ENCODE measurements at places on chromosomes 6 and 20.

DNA sequence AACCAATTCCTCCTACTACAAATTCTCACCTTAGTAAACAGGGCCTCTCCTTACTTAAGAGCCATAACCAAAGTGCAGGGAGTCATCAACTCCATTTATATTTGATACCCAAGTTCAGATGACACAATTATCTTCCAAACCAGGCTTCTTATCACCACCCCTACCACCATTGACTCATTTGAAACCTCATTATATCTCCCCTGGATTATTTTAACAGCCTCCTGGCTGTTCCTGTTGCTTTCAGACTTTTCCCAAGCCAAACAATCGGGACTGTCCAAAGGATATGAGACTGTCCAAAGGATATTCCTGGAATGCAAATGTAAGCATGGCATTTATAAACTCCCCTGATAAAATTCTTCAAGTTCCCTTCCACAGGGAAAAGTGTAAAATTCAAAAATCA lies 394.3 kb downstream of the MAFB start:
- DNase-seq, result no peak

DNA sequence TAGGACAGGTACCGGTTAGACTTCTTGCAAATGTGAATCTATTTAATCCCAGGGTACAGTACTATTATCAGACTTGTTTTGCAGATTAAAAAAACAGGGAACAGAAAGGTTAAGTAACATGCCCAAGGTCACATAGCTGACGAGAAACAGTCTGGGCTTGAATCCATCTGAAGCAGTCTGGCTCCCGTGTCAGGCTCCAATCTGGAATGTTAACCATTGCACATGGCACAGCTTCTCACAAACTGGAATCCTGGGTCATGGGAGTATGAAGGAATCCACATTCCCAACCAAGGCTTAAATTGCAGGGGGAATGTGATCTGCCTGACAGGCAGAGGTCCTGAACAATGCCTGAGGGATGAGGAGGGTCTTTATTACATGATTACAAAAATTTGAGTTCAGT lies 187.5 kb upstream of the SPTLC3 start:
- DNase-seq, result no peak

GRCh38 chr6:102390541-102390940 lies 997.0 kb downstream of the GRIK2 start:
- DNase-seq, result no peak

DNA sequence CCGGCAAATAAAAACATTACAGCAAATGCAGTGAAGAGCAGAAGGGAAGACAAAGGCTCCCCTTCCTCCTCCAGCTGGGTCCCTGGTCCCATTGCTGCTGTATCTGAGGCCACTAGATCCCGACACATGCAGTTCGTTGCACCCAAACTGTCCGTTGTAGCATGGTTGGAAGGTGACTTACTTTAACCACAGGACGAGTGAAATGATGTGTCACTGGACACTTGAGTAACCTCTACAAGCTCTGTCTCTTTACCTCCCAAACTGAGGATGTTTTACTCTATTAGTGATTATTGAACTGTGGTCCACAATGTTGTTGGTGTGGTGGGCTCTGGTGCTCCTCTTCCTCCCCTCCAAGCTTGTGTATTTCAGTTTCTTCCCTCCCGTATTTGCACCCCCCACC lies 46.2 kb upstream of the ARMH2 start:
- DNase-seq, result no peak

DNA sequence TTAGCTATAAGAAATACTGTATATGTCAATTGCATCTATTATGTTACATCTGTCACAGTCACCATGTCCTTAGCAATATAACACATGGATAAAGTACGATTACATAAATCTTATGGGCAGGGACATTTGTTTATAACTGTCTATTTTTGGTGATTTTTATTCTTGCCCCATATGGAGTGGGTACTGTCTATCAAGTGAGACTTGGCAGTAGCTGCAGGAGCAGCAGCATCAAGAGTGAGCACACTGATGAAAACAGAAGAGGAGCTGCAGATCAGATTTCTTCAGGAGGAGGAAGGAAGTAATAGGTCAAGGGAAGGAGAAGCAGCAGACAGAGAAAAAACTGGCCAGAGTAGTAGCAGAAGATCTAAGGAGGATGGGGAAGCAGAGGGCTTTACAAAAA lies 516.7 kb downstream of the C6orf118 start:
- no peak for DNase-seq

- DNase-seq, result no peak
These were observed 164.8 kb downstream of the SOBP start for GRCh38 chr6:107654764-107655163.

GRCh38 chr6:4350567-4351519 lies 215.5 kb upstream of the ECI2 start:
- no peak for DNase-seq

DNA sequence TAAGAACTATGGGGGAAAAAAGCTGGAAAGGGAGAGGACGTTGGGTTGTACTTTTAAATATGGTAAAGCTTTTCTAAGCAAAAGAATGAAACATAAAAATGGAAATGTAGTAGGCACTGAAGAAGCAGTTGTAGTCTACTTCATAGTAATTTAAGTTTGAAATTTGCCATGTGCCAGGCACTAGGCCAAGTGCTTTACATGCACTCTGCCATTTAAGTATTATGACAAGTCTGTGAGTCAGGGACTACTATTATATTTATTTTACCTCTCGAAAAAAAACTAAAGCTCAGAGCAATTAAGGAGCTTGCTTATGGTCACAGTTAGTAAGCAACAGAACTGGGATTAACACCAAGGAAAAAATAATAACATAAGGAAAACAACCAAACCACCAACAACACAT lies 257.8 kb downstream of the GMDS start:
- no peak for DNase-seq

GRCh38 chr6:611928-612327 lies 45.0 kb downstream of the HUS1B start:
- DNase-seq, result no peak

DNA sequence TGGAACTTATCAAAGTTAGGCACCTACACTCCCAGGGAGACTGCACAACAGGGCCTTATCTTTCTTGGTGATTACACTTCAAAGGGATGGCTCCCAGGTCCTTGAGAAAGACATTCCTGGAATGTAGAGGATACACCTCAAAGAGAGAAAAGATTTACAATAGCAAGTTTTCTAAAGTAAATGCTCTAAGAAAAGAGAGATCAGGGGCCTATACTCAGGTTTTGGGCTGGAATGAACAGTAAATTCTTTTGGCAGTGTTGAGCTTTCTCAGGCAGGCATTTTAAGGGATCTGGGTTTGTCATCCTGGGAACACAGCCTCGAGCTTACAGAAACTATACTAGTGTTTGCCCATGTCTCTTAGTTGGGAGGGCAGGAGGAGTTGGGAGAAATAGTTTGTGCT lies 31.7 kb upstream of the ME1 start:
- no peak for DNase-seq

- DNase-seq, result no peak
These were observed 320.1 kb upstream of the FKBP1C start for GRCh38 chr6:62891065-62891647.

- no peak for DNase-seq
These were observed 33.1 kb upstream of the CNKSR3 start for GRCh38 chr6:154543628-154544027.

- DNase-seq, result no peak
These were observed 174.0 kb upstream of the RSPO3 start for GRCh38 chr6:126944512-126944911.

Data from stimulated activated CD8-positive, alpha-beta memory T cell treated with anti-CD3 and anti-CD28 coated beads, Interleukin-15, amount 100 ng/mL, for 1 hour (primary cell).